ENCODE measurements at places on chromosomes 7 and 10.

DNA sequence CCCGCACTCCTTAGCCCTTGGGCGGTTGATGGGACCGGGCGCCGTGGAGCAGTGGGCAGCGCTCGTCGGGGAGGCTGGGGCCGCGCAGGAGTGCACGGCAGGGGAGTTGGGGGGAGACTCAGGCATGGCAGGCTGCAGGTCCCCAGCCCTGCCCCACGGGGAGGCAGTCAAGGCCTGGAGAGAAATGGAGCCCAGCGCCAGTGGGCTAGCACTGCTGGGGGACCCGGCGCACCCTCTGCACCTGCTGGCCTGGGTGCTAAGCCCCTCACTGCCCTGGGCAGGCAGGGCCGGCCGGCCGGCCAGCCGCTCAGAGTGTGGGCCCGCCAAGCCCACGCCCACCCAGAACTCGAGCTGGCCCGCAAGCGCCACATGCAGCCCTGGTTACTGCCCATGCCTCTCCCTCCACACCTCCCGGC lies 147.2 kb upstream of the PITRM1 start:
- no peak for DNase-seq

DNA sequence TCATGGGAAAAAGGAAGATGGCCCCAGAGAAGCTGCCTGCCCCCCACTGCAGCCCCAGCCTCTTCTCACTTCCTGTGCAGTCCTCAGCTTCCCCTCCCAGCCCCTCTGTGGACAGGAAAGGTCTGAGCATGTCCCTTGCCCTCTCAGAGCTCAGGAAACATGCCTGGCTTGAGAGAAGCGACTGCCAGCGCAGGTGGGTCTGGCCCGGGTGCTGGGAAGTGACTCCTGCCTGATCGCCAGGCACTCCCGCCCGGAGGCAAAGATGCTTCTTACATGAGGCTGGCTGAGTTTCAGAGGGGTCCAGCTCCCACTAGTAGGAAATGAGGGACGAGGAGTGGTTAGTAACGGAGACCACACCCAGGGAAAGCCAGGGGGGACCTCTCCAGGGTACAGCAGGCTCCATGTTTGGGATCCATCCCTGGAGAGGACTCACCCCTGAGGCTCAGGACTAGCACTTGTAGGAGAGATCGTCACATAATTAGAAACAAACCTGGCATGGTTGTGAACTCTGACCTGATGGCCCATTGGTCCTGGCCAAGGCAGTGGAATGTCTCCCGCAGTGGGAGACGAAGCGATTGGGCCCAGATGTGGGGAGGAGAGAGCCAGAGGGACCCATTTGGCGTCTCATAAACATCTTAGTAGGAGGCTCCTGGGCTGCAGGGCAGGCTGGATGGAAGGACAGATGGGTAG lies 12.3 kb downstream of the ELN start:
- no peak for DNase-seq

- no peak for DNase-seq
Measured at GRCh38 chr10:106609470-106610266, 554.8 kb downstream of the SORCS1 start.

- DNase-seq, result no peak
Measured at GRCh38 chr7:20404320-20404719, 73.6 kb downstream of the ITGB8 start.

GRCh38 chr7:158911145-158911544 lies 54.8 kb downstream of the DYNC2I1 start:
- DNase-seq, result no peak

- no peak for DNase-seq
Measured at GRCh38 chr10:64079341-64079740, 558.1 kb downstream of the REEP3 start.

DNA sequence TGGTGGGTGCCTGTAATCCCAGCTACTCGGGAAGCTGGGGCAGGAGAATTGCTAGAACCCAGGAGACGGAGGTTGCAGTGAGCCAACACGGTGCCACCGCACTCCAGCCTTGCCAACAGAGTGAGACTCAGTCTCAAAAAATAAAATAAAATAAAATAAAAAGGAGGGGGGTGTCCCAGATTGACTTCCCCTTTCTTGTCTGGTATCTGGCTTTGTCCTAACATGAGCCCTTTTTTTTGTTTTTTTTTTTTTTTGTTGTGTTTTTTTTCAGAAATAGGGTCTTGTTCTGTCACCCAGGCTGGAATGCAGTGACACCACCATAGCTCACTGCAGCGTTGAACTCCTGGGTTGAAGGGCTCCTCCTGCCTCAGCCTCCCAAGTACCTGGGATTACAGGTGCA lies 4.7 kb downstream of the CASP2 start:
- DNase-seq, result no peak

DNA sequence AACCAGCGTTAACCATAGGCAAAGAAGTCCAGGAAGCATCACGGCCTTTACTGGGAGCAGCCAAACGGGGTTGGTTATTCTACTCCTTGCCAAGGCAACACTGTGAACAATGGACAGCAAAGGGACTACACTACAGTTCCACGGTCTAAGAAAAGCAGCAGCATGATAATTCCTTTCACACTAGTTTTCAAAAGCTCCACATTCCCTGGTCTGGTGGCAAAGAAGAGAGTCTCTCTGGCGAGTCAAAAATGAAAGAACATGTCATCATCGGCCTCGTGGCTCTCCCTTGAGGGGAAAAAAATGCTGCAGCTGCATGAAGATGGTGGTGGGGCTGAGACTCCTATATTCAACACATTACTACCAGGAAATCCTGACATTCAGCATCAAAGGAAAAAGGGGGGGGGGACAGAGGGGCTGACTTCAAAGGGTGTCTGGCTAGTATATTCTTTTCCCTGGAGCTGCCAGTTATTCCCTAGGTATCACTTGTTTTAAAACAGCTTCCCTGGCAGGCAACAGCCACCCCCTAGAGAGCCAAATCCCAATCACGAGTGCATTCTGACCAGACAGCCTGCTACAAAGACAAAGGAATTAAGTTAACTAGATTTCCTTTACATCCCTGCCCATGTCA lies 49.1 kb downstream of the SLC37A3 start:
- no peak for DNase-seq

DNA sequence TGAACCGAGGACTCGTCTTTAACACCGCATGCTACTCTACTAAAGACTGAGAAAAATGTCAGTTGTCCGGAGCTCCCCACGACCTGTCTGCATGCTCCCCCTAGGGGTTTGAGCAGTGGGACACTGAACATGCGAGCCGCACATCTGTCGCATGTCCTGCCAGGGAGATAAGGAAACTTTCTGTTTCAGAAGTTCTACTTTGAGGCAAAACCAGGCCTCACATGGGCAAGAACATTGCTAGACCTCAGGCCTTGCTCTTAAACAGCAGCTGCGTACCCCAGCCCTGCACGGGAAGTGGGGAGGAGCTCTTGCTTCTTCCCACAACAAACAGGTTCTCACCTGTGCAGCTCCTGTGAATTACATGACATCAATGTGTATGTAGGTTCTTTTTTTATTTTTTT lies 30.3 kb upstream of the HERPUD2 start:
- no peak for DNase-seq

- no peak for DNase-seq
Measured at GRCh38 chr7:122311734-122312450, 7.3 kb upstream of the FEZF1 start.

DNA sequence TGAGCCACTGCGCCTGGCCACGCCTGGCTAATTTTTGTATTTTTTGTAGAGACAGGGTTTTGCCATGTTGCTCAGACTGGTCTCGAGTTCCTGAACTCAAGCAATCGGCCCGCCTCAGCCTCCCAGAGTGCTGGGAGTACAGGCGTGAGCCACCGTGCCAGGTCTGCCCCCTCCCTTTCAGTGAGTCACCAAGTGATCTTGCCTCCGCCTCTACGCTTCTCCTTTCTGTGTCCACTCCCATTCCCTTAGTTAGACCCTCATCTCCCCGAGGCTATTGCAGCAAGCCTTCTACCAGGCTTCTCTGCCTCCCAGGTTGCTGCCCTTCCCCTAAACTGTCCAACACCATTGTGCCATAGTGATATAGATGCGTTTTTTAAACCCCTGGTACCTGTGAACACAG lies 32.9 kb downstream of the CDC123 start:
- DNase-seq, result no peak

GRCh38 chr7:143456992-143457793 lies 13.9 kb downstream of the TAS2R60 start:
- DNase-seq, result no peak

GRCh38 chr7:121083790-121084251 lies 95.3 kb downstream of the CPED1 start:
- DNase-seq, result peak; percentile 45

DNA sequence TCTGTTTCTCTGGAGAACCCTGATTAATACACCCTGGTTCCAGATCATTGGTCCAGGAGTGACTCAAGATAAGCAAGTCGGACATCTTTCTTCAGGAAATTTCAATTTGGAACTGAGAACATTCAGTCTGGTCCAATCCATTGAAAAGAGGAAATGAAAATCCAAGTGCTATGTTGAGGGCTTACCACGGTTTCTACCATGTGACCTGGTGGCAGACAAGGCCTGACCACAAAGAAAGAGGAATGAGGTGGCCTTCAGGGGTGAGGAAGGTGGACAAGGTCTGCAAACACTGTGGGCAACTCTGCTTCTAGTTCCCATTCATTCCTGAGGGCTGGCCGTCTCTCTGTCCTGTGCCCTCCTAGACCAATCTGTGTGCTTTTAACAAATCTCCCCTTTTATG lies 149.2 kb upstream of the GHITM start:
- no peak for DNase-seq

DNA sequence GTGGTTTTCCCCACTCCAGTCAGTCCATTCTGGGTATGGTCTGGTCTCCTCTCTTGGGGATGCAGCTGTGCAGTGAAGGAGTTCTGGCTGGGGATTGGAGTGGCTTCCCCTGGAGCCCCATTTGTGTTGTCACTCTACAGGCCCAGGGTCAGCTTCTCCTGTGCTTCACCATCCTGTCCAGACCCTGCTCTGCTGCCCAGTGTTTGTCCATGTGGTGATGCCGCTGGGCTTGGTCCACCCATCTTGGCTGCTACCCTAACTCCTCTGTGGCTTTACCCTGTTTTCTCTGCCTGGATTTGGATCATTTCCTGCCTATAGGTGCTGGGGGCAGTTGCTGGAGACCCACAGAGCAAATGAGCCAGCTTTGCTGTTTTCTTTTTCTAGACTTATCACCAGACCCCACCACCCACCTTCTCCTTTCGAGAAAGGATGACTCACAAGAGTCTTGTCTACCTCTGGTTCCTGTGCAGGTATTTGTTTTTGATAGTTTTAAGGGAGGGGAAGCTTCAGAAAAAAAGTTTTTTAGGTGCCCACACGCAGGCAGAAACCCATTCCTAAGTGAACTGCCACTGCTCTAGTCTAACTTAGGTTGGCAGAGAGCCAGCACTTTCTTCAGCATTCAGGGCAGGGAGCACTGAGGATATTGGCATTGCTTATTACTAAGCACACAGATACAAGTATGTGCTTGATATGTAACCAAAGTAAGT lies 8.5 kb downstream of the ZDHHC16 start:
- DNase-seq, result no peak

DNA sequence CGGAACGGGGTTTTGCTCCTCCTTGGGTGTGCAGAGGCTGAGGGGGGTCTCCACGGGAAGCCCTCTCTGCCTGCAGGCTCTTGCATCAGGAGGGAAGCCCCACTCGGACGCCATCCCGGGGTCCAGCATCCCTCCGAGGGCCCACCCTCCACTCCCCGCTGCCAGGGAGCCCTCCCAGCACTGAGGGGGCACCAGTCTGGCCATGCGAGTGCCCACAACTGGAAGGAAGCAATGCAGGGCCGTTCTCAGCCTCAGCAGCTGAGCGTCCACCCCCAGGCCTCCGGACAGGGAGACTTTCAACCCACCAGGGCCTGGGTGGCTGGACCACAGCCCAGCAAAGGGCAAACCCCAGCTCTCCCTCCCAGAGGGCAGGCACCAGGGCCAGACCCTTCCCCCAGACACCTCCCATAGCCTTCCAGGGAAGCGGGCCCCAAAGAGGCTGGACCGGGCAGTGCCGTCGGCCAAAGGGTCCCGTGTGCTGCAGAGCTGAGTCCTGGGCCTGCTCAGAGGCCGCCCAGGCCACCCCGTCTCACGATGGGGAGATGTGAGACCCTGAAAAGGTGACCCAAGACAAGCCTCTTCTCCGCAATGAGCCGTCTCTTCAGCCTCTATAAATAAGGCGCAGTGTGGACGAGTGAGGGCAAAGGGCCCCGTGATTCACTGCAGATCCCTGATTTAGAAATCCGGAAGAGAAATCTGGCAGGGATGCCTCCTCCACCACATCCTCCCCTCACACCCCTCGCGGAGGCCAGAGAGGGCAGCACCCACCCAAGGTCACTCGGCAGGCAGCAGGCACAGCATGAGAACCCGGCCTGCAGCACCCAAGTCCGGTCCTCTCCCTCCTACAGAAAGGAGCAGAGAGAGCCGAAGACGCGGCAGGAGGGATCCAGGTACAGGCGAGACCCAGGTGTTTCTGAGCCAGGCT lies 81.9 kb upstream of the DNAAF5 start:
- no peak for DNase-seq

DNA sequence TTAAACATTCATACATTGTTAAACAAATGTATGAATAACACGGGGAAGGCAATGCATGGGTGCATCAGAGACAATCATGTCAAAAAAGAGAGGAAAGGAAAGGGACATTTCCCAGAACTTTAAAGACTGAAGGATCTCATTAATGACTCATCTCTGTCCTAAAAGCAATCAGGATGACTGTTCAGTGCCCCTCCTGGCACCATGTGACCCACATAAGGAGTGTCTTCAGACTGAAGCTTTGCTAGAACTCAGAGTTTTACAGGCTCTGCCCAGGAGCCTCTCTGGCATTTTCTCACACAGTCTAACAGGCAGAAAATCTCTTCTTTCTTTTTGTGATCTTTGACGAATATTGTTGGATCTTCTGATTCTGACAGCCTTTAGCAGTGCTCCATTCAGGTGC lies 315.3 kb downstream of the OTUD1 start:
- DNase-seq, result no peak

GRCh38 chr10:101241840-101242707 lies 12.8 kb upstream of the LBX1 start:
- DNase-seq, result no peak

DNA sequence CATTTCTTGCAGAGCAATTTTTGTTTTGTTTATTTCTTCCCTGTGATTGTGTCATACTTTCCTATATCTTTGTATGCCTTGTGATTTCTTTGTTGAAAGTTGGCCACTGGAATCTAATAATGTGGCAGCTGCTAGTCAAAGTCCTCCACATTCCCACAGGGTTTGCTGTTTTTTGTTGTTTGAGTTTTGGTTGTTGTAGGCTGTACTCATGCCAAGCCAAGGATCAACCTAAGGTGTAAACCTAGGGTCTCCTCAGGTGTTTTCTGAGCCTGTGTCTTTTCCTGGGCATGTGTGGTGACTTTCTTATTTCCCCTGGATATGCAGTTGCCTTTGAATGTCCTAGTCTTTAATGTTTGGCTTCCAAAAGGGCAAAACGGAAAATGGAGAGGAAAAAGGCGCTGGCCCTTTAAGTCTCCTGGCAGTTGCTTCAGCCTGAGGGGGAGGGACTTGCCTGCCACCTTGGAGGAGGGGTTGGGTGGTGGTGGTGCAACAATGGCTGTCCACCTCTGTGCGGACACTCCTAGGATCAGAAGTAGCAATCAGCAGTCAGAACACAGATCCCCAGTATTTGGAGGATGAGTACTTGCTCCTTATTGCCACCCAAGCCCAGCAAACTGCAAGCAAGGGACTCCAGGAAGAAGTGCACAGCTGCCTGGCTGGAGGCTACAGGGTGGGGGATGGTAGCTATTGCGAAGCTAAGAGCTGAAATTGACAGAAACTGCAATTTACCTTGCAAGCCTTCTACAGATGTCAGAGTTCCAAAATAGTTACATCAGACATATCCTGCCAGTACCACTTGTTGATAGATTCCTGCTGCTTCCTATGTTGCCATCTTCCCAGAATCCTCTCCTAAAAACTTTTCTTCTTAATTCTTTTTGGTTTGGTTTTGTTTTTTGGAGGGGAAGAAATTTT lies 5.6 kb upstream of the ZNF518A start:
- DNase-seq, result peak; percentile 34

- DNase-seq, result no peak
Measured at GRCh38 chr10:119268871-119269506, 61.6 kb downstream of the GRK5 start.

All from kidney glomerular epithelial cell (primary cell).